ENCODE measurements at places on chromosomes 1 and 21.

DNA sequence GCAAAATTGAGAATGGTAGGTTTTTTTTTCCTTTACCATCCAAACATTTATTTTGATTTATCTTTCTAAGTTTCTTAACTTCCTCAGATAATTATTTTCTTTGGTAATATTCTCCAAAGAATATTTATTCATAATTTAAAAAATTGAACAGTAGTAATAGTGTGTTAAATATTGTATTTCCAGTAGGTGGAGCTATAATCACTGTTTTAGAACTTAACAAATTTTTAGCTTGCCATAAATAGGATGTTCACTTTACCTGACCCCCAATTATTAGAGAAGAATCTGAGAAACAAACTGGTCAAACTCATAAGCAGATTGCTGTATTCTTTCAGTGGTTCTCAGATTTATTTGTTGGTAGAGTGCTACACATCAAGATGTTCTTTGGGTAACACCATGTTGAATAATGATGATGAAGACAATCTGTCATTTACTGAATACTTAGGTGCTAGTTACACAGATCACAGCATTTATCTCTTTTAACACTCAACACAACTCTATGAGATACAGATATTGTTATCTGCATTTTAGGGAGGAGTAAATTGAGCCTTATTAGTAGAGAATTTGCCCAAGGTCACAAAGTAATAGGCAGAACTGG, 82.4 kb upstream of the GPR88 start:
- DNase-seq = peak; percentile 18

DNA sequence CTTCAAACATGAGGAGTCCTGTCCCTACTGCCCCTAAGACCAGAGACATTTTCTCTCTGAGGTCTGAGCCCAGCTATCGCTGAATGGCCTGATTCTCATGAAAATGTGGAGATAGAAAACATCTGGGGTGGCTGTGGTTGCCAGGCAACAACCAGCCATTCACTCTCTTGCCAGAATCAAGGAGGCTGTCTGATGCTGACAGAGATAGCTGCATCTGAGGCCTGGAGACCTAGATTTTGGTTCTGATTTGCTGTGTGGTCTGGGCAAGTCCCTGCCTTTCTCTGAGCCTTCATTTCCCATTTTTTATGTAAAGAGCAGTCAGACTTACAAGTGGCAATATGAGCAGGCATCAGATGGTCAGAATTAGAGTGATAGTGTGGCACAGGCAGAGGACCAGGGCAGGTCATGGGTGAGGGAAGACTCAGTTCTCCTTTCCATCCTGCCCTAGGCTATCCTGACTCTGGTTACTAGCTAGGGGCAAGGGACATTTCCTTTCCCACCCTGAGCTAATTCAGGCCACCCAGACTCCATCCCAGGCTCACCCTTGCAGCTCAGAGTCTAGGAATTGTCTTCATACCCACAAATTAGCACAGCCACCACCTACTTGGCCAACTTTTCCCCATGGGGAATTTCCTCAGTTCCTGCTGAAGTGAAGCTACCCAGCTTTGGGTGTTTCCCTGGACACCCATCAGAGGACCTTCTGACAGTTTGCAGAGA, 20.0 kb upstream of the RNF19B start:
- peak; percentile 74 for DNase-seq

DNA sequence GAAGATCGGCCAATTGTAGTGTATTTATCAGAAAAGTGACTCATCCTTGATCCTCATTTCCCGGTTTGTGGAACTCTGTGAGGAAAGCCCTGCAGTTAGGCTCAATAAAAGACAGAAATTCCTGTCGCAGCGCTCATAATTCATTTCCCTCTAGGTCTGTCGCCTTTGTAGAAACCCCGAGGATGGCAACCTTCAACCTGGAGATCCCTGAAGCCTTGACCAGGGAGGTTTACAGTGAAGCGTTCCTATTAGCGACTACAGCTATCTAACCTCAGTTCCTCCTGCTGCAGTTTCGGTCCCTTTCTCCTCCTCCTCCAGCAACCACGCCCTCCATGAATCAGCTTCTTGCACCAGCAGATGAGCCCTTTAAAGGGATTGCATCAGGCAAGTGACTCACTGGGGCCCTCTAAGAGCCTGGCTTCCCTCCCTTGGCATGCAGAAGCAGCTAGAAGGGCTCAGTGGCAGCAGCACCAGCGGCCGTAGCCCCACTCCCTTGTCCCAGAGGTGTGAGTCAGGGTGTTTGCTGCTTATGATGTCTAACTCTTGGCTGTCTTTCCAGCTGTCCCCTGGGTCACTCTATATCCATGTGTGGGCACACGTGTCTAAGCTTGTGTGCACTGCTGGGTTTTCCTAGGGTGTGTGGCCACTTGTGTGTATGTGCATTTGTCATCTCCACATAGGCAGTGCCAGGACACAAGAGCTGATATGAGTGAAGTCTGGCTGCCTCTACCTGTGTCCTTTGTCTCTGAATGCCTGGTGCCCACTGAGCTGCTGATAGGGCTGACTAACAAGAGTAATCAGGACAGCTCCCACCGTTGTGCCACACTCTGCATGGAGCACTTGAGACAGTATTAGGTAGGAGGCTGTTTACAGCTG, 779 bp upstream of the STK40 start:
- peak; percentile 100 for DNase-seq

- DNase-seq = no peak
These were observed 55.4 kb downstream of the TMCO4 start for GRCh38 chr1:19744335-19744743.

DNA sequence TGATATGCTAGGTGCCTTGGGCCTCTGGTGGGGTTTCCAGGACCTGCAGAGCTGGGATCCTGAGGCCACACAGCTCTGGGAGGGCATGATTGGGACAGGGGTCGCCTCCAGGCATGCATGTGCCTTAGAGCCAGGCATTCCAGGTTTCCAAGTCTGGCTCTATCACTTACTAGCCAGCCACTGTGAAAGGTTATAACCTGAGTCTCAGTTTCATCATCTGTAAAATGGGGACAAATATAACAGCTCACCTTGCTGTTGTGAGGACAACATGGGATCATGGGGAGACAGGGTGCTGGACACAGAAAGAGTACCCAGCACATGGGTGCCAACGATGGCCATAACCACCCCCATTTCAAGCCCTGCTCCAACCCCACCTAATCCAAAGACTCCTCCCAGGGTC, 2.7 kb downstream of the CHI3L1 start:
- DNase-seq = no peak

GRCh38 chr21:46661211-46661625, 25.7 kb downstream of the PRMT2 start:
- DNase-seq = peak; percentile 85

GRCh38 chr1:162189345-162189744, 119.9 kb downstream of the NOS1AP start:
- no peak for DNase-seq

DNA sequence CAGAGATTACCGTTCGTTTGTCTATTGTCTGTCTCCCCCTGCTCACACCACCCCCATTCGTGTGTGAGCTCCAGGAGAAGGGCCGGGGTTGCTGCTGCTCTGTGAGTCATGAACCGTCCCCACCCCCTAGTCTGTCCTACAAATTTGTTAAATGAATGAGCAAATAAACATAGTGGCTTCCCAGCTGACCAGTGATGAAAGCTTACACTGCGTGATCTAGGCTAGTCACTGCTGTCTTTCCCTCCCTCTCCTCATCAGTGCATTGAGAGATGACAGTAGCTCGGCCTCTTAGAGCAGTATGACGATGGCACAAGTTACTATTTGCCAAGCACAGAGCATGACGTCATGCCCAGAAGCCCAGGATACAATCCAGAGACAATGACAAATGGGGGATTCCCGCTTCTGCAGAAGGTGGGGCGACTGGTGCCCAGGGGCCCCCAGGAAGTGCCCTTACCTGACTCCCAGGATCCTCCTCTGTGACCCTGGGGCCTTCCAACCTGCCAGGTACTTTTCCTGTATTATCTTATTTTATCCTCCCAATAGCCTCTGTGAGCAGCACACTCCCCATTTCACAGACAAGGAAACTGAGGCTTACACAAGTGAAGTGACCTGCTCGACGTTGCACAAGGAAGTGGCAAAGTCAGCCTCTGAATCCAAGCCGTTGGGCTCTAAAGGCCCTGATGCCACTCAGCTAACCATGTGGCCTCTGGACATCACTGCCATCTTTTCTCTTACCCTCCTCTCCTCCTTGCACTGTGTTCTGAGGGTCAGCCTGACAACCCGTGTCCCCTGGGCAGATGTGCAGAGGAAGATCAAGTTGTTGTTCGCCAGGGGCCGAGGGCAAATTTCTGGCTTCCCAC, 8.6 kb upstream of the EPHA2 start:
- peak; percentile 99 for DNase-seq

GRCh38 chr21:42861848-42862400, 17.4 kb downstream of the WDR4 start:
- DNase-seq = no peak

GRCh38 chr21:32819694-32820093, 48.1 kb upstream of the PAXBP1 start:
- peak; percentile 98 for DNase-seq

DNA sequence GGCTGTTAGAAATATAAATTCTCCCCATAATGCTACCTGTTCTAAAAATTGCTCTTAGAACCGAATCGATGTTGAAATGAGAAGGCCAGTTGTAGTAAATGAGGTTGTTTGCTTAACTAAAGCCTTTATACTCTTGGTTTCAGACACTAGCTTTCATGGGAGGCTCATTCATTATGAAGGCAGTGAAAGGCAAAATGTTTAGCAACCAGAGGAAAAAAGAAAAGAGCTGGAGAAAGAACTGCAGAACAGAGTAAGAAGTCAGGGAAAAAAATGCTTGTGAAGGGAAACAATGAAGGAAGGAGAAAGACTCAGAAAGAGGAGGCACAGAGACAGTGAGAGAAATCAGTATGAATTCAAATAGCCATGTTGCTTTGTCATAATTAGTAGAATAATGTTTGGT, 128.2 kb downstream of the ATP5PO start:
- no peak for DNase-seq

DNA sequence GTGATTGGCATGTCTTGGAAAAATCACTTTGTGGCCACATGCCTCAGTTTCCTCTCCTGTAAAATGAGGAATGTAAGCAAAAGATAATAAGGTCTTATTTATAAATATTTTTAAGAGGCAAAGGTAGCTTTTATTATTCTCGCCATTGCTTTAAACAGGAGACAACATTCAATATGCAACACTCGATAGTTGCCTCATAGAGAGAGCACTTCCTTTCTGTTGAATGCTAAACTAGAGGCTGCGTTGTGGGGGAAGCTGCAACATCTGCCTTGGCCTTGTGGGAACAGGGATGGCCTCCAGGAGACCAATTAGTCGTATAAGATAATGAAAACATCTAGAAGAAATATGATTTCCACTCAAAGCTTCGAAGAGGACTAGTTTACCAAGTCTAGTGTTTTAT, 3.5 kb downstream of the OSCP1 start:
- no peak for DNase-seq

DNA sequence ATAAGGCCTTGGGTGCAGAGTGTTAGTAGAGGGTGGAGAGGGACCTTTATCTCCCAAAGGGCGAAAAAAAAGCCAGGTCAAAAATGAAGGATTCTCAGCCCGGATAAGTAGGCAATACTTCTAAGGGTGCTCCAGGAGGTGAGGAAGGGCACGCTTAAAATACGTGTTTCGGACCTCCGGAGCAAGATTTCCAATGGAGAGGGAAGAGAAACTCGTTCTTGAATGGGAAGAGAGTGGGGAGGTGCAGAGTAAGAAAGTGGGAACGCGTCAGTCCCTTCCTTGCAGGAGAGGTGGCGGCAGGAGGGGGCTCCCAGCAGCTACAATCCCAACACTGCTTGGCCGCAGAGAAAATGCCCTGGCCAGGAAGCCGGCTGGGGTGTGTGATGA, 581 bp downstream of the EFCAB14 start:
- DNase-seq = no peak

GRCh38 chr21:42120903-42121535, 49.9 kb downstream of the UMODL1 start:
- DNase-seq = no peak

- DNase-seq = no peak
These were observed 6.7 kb downstream of the GRHL3 start for GRCh38 chr1:24325587-24326449.
